ENCODE measurements at places on chromosomes 16 and 17.
A peak's percentile ranks its signal among the peaks of the same experiment; 100 is the strongest.

DNA sequence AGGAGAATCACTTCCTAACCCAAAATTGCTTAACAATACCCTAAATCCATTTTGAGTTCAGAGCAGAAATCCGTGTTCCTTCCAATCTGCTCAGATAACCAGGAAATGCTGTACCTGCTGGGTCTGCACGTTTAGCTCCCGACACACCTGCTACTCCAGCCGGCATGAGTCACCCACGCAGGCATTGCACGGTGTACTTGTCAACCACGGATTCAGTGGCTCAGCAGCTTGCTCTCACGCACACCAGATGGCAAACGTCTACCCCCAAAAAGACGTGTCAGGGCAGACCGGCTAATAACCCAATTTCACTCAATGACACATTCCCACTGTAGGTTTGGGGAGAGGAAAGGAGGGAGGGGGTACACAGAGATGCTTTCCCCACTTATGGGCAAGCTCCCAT, 468.1 kb downstream of the SOX9 start:
- DNase-seq = peak; percentile 94

- DNase-seq = no peak
Observed at GRCh38 chr17:33522623-33523022, 229.5 kb upstream of the ASIC2 start.

DNA sequence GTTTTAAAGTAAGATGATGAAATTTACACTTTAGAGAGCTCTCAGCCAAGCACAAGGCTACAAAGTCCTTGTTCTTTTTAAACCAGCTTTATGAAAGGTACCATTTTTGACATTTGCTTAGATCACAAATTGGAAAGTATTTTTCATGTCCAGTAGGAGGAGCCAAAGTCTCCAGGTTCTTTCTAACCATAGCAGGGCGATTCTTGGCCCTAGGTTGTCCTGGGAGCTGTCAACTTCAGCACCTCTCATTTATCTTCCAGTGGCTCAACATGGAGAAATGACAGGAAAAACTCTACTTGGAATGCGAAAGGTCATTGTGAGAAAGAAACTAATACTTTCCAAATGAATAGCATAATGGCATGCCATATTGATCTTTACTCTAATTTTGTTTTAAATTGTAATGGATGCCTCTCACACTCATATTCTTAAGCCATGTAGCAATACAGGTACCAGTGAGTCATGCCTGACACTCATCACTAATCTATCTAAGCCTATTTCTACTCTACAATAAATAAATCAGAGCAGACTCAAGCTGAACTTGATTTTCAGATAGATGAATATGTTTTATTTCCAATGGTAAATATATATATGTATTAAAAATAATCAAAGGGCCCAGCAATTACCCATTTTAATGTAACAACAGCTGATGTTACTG, 919.1 kb upstream of the EEF2KMT start:
- DNase-seq = peak; percentile 69

- DNase-seq = no peak
Observed at GRCh38 chr16:59740858-59741257, 1006.7 kb upstream of the GOT2 start.

GRCh38 chr16:88461331-88462269, 8.5 kb downstream of the ZFPM1 start:
- DNase-seq = no peak

DNA sequence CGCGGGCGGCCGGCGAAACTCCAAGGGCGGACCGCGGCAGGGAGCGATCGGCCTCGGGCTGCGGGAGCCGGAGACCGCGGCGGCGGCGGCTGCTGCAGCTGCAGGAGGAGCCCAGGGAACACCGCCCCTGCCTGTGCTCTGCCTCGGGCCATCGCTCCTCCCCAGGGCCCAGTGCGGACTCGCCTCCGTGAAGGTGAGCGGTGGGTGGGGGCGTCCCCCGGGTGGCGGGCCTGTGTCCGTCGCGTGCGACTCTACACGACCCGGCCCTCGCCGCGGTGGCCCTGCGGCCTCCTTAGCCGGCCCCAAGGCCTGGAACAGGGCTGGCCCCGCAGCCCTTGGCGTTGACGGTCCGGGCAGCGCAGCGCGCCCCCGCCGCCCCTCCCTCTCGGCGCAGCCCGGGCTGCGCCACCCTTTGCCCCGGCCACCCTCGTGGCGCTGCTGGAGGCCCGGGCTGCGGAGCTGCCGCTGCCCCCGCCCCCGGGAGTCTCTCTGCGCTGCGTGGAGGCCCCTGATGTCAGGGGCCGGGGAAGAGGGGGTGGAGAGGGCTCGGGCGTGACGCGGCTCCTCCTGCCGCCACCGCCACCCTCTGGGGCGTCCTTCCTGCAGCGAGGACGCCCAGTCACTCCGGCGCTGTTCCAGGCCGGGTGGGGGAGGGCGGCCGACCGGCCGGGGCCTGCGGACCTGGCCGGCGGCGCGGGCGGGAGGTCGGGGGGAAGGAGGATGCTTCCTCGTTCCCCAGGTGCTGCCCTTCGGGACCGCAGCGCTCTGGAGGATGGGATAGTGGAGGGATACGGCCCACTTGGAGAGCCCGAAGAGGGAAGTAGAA, 485 bp downstream of the DYNLL2 start:
- DNase-seq = peak; percentile 73

DNA sequence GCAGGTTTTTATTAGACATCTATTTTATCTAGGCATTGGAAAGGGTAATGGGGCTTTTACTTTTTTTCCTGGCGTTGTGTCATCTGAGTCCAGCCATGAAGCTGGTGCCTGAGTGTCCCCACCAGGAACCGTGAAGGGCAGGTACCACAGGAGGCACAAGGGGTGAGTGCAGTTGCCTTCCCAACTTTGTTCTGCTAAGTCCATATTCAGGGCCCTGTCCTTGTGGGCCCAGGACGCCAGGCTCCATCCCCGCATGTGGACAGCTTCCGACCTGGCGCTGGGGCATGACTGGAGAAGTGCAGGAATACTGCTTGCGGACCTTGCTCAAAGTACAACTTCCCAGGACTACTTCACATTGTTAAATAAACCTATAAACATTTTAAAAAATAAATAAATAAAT, 60.6 kb downstream of the KPNA2 start:
- DNase-seq = no peak

- DNase-seq = no peak
Observed at GRCh38 chr16:78755751-78756661, 656.6 kb downstream of the WWOX start.

DNA sequence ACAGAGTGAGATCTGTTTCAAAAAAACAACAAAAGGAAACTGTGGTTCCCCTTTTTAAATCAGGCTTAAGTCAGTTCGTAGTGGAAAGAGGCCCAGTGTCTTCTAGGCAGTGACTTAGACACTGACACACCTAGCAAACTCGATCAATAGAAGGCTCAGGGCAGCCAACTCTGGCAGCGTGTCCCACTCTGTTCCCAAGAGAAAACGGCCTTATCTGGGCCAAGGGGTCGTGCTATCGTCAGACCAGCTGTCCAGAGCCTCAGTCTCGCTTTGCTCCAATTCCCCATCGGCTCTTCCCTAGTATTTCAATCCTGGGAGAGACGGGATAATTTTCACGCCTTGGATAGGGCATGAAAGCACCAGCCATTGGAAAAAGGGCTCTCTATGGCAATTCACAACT, 72.9 kb downstream of the SLC5A11 start:
- no peak for DNase-seq

GRCh38 chr17:21370430-21370829, 5.7 kb upstream of the KCNJ12 start:
- no peak for DNase-seq

DNA sequence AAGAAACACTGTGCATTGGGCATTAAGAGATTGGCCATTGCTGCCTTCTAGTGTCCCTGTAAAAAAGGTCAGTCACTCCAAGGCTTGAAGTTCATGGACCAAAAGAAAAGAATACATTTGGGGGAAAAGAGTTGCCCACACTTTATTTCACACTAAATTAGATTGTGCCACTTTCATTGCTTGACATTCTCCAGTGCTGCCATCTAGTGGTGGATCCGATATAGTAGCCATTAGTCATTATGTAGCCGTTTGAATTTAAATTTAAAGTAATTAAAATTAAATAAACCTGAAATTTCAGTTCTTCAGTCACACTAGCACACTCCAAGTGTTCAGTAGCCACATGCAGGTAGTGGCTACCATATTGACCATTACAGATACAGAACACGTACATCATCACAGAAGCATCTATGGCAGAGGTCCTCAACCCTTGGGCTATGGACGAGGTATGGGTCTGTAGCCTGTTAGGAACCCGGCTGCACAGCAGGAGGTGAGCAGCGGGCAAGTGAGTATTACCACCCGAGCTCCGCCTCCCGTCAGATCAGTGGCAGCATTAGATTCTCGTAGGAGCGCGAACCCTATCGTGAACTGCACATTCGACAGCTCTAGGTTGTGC, 21.9 kb upstream of the CDH5 start:
- DNase-seq = peak; percentile 70

All from RPMI8226 (cell line).